B cell (primary cell): ENCODE measurements at places on chromosomes 2 and 18. TPM values are rescaled to one million over a fixed set of nuclear protein-coding genes. Genes with fewer than 3 reads are reported as not detected.

DNA sequence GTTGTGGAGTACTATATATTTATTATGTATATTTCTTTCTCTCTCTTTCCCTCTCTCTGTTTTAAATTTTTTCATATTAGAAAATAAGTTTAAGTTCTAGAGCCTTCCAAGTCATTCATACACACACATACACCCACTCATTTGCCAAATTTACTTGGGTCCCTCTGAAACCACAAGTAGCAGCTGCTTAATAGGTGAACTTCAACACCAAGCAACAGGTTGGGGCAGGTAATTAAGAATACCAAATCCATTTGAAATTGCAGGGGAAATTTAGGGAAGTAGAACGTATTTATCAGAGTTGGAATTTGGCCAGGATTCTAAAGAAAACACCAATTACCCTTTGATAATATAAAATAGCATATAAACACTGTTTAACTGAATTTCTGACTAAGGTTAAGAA, 75.0 kb upstream of the RBBP8 start:
- no peaks in the 10 kb centered on the region for H3K4me1 ChIP-seq
- H3K4me3 ChIP-seq, result no peak overlapping the region
- no peaks in the 10 kb centered on the region for H3K36me3 ChIP-seq
- no peak overlapping the region for H3K27ac ChIP-seq

DNA sequence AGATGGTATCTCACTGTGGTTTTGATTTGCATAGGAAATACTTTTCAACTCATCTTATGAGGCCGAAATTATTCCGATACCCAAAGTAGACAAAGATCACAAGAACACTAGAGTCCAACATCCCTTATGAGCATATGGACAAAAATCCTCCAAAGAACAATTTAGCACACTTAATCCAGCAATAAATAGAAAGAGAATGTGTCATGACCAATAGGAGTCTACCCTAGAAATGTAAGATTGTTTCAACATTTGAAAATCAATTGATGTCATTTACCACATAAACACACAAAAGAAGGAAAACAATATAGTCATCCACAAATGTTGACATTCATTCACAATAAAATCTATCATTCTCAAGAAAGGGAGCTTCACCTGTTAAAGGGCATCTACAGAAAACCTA, 307.8 kb upstream of the SMIM21 start:
- no peak overlapping the region for H3K4me3 ChIP-seq
- no peaks in the 10 kb centered on the region for H3K27me3 ChIP-seq
- H3K27ac ChIP-seq, result no peak overlapping the region

DNA sequence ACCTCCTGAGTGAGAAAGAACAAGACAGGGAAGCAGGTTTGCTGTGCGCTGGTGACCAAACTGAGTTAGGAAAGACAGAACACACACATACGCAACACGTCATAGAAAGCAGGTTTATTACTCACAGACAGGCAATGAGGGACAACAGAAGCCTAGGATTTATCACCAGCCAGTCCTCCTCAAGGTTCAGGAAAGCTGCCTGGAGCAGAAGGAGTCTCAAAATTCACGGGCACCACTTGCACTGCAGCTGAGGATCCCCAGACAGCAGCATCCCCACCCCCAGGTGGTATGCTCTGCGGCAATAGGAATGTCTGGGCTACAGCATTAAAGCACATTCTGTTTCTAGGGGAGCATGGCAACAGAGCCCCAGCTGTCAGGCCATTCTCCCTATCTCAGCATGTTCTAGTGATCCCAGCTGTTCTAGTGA, 284.4 kb upstream of the RGPD4 start:
- no peaks in the 10 kb centered on the region for H3K36me3 ChIP-seq
- no peak for DNase-seq
- H3K4me3 ChIP-seq, result no peak overlapping the region
- no peak overlapping the region for H3K27ac ChIP-seq
- H3K27me3 ChIP-seq, result no peaks in the 10 kb centered on the region
- H3K4me1 ChIP-seq, result no peaks in the 10 kb centered on the region

The SERPINB11 gene
- total RNA-seq, result not detected in 2 replicates

The SERPINB3 gene
- not detected in 2 replicates for total RNA-seq

The UGT1A1 gene
- not detected in 2 replicates for total RNA-seq

The IL1RN gene
- total RNA-seq, result not detected in 2 replicates

GRCh38 chr2:19801367-19802080, 100.3 kb downstream of the TTC32 start:
- H3K36me3 ChIP-seq, result no peaks in the 10 kb centered on the region
- no peaks in the 10 kb centered on the region for H3K4me1 ChIP-seq
- no peak overlapping the region for H3K27ac ChIP-seq
- H3K4me3 ChIP-seq, result no peak overlapping the region
- no peak for DNase-seq
